ENCODE measurements at places on chromosomes 4 and X.

DNA sequence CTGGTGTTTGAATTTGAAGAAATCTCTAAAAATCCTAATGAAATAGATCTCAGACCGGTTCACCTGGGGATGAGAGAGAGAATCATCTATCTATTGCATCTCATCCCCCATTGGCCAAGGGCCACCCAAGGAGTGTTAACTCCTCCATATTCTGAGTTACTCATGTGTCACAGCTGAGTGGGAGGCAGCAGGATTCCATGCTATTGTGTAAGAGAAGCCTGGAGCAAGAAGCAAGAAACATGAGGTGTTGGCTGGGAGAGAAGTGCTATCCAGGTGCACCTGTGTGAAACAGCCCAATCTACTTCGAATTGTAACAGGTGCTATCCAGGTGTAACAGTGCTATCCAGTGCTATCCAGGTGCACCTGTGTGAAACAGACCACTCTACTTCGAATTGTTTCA lies 150.3 kb upstream of the MAOA start:
- DNase-seq = no peak

DNA sequence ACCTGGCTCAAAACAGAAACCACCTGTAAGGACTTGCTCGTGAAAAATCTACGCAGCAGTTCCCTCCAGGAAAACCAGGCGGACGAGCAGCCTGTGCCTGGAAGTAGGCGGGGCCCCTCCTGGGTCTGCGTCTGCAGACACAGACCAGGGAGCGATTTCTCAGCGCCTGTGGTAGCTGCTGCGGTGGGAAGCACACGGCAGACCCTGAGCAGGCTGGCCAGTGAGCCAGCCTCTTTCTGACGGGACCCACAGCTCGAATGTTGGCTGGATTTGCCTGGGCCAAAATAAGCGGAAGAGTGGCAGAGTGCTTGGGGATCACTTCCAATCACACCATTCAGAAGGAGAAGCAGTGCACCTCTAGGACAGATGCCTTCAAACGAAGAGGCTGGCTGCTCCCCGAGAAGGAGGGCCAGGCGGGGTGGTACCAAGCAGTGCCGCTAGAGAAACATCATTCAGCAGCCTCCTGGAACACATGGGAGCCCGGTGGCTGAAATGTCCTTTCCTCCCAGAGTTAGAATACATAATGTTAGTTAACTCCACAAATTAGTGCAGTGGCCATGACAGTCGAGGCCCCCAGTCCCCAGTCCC lies 85.9 kb downstream of the GATB start:
- DNase-seq = no peak

DNA sequence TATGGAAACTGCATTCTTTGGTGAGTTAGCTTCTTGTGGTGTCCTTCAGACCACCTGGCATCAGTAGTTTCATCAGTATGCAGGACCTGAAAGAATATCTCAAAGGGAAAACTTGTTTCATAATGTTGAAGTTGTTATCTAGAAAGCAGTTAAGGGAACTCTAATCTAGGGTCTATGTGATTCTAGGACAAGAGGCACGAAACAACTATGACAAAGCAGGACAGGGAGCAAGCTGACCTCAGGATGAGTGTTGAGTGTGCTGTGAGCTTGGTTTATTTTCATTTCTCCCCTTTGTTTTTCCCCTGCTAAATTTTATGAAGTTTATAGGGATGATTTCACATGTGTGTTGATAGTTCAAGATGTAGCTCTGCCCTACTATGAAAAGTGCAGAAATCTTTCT lies 65.7 kb downstream of the MXRA5 start:
- DNase-seq = no peak

DNA sequence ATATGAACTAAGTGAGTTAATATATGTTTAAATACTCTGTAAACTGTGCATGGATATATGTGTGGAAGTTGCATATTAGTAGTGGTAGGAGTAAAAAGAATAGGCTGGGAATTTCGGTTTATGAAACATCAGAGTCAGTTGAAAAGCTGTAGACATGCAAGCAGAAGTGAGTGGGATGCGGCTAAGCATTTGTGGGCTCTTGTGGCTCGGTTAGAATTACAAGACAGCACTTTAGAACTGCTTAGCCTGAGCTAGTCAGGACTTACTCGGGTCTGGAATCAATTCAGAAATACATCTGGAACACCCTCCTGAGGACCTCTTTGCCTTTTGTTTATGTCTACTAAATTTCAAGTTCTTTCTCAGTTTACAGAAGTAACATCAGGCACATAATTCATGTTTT lies 93.6 kb downstream of the AFF2 start:
- DNase-seq = no peak

DNA sequence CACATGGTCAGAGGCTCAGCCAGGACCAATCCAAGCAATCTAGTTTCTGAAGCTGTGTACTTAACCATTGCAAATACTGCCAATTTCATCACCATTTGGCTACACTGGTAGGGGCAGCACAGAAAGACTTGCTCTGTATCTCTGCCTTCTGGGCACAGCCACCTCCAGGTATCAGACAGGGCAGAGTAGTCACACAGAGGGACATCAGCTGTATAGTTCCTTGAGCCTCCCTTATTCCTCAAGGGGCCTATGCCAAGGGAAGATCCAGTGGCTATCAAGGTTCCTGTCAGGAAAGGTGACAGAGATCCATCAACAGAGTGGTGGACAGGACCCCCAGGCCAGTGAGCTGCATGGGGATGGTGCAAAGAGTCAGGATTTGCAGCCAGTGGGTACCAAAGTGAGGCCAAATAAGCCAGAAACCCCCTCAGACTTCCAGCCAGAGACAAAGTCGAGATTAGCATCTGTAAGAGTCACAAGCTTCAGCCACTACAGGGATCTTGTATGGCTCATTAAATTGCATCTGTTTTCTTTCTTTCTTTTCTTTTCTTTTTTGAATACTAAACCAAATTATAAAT lies 381.6 kb upstream of the CPEB2 start:
- DNase-seq = no peak

DNA sequence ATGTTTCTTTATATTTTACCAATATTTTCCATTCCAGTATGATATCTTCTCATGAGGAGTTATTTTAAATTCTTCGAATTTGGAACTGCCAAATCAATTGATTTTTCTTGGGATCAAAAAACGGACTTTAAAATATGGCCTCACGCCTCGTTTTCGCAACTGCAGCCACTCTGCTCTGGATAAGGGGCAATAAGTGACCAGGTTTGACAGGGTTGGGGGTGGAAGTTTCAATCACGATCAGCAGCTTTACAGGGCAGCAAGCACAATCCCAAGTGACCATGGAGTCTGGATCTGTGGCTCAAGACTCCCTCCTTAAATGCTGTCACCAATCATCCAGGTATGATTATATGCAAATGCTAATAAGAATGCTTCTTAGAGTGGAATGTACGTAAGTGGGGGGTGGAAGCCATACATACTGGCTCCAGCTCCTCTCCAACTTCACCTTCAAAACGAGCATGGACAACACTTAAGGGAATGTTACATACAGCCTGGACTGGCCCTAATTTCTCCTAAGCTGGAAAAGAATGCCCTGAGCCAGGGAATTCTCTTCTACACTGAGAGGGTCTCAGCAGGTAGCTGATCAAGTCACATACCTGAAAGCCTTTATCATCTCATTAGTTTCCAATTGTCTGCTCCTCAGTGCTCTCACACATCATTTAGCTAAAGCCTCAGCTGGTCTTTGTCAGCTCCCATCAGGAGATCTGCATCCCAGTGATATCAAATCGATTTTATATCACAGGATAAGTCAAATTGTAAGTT lies 176.9 kb upstream of the DCAF8L1 start:
- DNase-seq = no peak

DNA sequence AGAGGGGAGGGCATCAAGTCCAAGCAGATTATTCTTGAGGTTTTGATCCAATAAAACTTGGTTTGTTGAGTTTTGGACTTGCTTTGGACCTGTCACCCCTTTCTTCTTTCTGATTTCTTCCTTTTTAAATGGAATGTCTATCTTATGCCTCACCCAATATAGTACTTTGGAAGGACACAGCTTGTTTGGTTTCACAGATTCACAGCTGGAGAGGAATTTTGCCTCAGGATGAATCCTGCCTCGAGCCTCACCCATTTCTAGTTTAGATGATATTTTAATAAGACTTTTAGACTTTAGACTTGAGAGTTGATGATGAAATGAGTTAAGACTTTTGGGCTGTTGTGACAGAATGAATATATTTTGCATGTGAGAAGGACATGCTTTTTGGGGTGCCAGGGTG lies 136.9 kb upstream of the PDE5A start:
- DNase-seq = no peak

- DNase-seq = no peak
Observed at GRCh38 chrX:52923781-52924241, 26.7 kb downstream of the FAM156B start.

- no peak for DNase-seq
Observed at GRCh38 chr4:77074381-77074831, 1.4 kb downstream of the CCNI start.

DNA sequence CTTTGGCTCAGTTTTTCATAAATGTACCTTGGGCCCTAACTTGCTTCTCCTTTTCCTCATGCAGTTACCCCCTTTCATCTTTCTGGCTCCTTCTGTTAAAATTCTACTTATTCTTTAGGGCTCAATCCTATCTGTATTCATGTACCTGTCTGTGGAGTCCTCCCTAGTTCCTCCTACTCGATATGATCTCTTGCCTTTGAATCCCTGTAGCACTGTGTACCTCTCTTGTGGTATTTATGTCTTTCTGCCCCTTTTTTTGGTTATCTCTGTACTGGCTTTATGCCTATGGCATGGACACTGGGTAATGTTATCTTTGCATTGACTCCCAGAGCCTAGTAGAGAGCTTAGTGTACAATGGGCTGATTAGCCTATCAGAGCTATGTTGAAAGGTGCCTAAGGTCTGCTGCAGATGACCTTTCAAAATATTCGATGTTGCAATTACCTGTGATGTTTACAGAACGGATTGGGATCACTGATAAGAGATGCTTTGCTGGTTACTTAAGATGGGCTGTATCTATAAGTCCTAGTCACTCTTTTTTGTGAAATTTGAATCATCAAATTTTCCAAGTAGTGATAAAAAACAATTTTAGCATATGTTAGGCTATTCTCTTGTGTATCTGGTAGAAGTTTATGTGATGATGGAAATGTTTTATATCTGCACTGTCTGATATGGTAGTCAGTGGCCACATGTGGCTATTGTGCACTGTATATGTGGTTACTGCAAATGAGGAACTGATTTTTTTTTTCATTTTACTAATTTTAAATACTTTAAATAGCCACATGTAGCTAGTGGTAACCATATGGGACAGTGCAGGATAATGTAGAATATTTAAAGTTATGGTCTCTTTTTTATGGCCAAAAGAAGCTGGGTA lies 33.5 kb downstream of the TMEM164 start:
- no peak for DNase-seq

GRCh38 chr4:54568184-54568583 lies 89.6 kb upstream of the KIT start:
- no peak for DNase-seq

GRCh38 chrX:87517571-87518141 lies at the start of gene KLHL4:
Gene KLHL4, plus strand, starts transcription at chrX:87517802. Its CDS starts 92 bp downstream, at chrX:87517894.
- DNase-seq = peak; percentile 0

DNA sequence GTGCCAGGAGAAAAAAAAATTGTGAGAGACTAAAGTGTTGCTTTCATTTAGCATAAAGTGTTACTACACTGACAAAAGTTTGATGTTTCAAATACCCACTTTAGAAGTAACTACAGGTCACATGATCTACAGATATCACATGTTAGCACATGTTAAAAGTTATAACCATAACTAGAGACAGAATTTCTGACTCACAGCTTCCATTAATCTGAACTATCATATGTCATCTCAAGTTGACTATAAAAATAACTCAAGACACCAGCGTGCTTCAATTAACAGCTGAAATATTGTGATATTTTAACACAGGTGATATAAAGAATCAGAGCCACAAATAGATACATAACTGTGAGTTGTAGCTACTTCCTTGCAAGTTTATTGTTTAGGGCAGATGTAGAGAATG lies 591.5 kb upstream of the PITX2 start:
- no peak for DNase-seq

DNA sequence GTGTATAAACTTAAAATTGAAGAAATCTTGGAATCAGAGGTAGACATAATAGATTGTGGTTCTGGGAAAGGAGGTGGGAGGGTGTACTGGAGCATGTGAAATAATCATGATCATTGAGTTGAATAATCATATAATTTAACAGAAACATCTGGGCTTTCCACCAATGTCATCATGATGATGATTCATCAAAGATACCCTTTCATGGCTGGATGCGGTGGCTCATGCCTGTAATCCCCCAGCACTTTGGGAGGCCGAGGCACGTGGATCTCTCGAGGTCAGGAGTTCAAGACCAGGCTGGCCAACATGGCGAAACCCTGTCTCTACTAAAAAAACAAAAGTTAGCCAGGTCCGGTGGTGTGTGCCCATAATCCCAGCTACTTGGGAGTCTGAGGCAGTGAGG lies 6.7 kb upstream of the RUFY3 start:
- DNase-seq = no peak

GRCh38 chr4:81650606-81651242 lies 179.0 kb upstream of the RASGEF1B start:
- DNase-seq = no peak

- DNase-seq = no peak
Observed at GRCh38 chr4:148854203-148854602, 412.0 kb upstream of the NR3C2 start.

DNA sequence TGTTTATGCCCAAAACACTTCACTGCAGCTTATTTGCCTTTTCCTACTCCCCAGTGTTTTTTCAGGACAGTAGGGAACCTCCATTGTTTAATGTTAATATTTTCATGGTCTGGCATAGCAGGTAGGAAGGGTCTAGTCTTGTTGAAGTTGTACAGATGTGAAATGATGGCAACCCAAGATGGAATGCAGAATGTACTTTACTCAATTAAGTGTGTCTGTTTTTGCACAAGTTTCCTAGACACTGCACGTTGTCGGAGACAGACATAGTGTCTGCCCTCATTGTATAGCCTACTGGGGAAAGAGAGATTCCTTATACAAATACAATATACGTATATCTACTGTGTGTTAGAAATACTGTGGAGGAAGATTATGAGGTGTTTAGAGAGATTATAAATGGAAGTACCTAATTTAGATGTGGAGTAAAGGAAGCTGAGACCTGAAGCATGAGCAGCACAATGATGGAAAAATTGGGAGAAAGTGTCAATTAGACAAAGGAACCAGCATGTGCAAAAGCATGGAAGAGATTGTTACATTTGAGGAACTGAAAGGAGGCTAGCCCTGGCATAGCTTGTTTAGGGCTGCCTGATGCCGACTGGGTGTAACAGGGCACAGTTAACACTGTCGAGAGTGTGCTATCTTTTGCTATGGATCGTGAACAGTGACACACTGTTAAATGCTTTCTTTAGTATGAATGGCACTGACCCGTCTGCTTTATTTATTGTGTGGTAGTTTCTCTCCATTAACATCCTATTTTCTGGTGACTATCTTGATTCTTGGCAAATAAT lies 18.4 kb downstream of the CPEB2 start:
- DNase-seq = no peak

- no peak for DNase-seq
Observed at GRCh38 chrX:151825007-151825406, 87.7 kb upstream of the MAGEA4 start.

DNA sequence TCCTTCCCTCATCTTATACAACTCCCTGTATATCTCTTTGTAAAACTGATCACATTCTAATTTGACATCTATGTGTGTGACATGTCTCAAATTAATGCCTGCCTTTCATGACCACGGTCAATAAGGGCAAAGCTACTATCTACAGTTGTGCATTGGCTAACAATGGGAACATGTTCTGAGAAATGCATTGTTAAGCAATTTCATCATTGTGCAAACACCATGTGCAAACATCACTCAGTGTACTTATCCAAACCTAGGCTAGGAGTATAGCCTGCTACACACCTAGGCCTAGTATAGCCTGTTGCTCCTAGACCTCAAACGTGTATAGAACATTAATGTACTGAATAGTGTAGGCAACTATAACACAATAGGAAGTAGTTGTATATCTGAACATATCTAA lies 95.0 kb downstream of the BANK1 start:
- DNase-seq = no peak

GRCh38 chr4:9859810-9860209 lies 78.4 kb downstream of the DRD5 start:
- no peak for DNase-seq
